Thoracic aorta (tissue), 2 donors: ENCODE measurements at places on chromosomes 11 and 22.

- peaks cover 15% of the 10 kb centered on the region for H3K4me1 ChIP-seq
- H3K4me3 ChIP-seq: no peak overlapping the region
- H3K36me3 ChIP-seq: no peaks in the 10 kb centered on the region
- H3K27ac ChIP-seq: no peak overlapping the region
- DNase-seq: no peak
- peaks cover 11% of the 10 kb centered on the region for H3K27me3 ChIP-seq
Observed at GRCh38 chr11:61004761-61005181, 33.3 kb downstream of the CD6 start.

GRCh38 chr11:12050470-12051286, 42.3 kb upstream of the DKK3 start:
- no peaks in the 10 kb centered on the region for H3K36me3 ChIP-seq
- H3K27me3 ChIP-seq: no peaks in the 10 kb centered on the region
- no peak for DNase-seq
- H3K4me1 ChIP-seq: peaks cover 54% of the 10 kb centered on the region
- peak overlapping the region; percentile 48 for H3K27ac ChIP-seq

DNA sequence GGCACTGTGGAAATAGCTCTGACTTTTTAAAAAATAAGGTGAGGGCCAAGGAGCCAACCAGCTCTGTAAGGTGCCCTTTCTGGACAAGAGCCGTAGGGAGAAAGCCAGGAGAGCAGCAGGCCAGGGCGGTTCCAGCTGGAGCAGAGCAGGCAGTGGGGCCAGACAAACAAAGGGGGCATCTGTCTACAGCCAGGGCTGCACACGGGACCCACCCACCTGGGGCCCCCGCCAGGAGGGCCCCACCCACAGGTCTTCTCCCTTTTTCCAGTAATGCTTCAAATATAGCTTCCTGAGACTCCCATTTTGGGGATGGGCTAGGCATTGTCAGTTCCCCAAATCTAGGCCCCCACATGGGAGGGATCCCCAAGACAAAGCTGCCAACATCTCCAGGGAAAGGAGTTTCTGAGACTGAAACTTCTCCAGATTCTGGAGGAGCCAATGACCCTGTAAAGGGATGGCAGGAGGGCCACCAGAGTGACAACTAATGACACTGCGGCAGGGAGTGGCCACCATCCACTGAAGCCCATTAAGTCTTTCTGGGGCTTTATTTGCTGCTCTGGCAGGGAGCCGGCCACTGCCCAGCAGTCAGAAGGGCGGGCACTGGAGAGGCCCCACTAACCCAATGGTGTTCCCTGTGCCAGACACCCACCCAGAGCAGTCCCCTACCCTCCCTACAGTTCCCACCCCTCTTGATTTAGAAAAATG, 1.9 kb downstream of the ZFTA start:
- no peaks in the 10 kb centered on the region for H3K27me3 ChIP-seq
- no peak for DNase-seq
- peaks cover 40% of the 10 kb centered on the region for H3K4me1 ChIP-seq
- peak overlapping the region; percentile 91 for H3K4me3 ChIP-seq

DNA sequence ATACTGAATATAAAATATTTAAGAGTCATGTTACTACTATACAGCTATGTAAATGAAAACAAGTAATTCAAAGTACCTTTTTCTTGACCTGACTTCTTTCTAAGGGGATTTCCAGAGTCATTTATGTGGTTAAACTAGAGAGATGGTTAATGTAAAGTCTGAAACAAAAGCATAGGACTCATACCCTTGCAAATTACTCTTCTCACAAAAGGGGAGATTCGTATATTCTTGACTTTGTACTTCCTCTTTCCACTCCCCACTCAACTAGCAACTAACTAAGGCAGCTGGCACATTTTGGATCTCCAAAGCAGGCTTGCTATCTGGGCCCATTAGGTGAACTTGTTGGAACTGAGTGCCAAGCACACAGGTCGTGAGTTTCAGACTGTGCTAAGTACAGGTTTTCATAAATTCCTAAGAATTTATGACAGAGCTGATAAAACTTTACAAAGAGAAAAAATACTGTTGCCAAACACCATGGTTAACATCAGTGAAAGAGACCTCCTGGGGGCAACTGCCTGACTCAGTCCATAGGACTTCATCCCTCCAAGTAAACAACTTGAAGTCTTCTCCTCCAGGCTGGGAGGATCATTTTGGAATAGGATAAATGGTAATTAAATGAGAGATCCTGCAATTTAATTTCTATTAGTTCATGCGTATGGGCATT, 77.0 kb upstream of the DDI1 start:
- no peaks in the 10 kb centered on the region for H3K36me3 ChIP-seq
- no peak overlapping the region for H3K4me3 ChIP-seq
- peaks cover 7% of the 10 kb centered on the region for H3K4me1 ChIP-seq
- H3K27me3 ChIP-seq: no peaks in the 10 kb centered on the region
- H3K27ac ChIP-seq: no peak overlapping the region

GRCh38 chr11:125378571-125378970, 117.5 kb downstream of the FEZ1 start:
- no peaks in the 10 kb centered on the region for H3K27me3 ChIP-seq
- H3K27ac ChIP-seq: no peak overlapping the region
- no peak for DNase-seq
- no peaks in the 10 kb centered on the region for H3K36me3 ChIP-seq

DNA sequence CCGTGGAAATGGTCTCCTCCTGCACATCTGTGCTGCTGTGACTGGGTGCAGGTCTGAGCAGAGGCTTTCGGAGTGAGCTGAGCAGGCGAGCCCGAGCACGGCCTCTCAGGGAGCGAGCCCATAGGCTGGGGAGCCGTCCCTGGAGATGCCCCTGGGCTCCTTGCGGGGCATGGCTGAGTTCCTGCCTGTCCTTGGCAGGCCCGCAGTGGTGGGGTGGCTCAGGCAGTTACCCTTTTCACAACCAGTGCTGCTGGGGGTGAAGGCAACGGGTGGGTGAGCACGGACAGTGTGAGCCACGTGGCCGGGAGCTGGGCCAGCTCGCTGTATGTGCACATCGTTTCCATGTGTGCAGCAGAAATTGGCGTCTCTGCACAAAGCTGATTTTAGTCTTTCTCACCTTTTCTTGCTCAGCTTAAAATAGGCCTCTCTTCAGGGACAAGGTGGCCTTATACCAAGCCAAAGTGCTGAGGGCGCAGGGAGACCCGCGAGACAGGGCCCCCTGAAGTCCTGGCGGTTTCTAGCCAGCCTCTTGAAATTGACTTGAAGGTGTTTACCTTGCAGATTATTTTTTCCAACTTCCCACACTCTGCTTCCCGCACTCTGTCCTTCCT, at the start of gene TP53AIP1:
TP53AIP1 (minus strand) TSS at position 55 of the 611 bp plus-strand sequence. CDS start 5,053 bp downstream, outside the sequence.
- H3K4me3 ChIP-seq: no peak within 1 kb of the TSS
- no peak within 1 kb of the TSS for H3K27ac ChIP-seq
- no peak for DNase-seq
- H3K36me3 ChIP-seq: no peaks in the 10 kb centered on the region
- H3K27me3 ChIP-seq: no peaks in the 10 kb centered on the region

- H3K27ac ChIP-seq: no peak overlapping the region
- H3K27me3 ChIP-seq: no peaks in the 10 kb centered on the region
- DNase-seq: no peak
- H3K4me3 ChIP-seq: no peak overlapping the region
Observed at GRCh38 chr11:8839957-8840945, 70.7 kb upstream of the AKIP1 start.

DNA sequence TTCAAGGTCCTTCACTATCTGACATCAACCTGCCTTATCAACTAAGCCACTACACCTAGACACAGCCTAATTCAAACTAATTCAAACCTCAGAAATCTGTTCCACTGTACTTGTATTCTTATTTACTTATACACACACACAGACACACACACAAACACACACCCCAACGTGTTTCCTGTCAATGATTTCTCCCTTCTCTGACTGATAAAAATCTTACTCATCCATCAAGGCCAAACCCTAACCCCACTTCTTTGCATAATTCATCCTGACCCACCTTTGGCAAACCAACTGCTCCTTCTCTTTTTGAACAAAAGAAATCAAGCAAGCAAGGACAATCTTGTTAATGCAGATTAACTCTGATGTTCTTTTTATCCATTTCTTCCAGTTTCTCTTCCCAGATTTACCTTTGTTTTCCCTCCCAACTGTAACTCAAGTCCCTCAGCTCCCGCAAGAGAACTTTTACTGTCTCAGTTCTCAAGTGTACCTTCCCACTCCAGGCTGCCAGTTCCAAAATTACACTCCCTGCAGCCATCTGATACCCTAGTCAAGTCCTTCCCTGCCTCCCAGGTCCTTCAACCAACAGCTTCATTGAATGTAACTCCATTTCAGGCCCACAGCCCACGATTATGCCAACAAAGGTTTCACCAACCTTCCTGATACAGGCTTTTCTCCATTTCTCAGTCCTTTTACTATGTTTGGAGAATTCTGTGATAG, 78.3 kb downstream of the PAK1 start:
- no peak for DNase-seq
- H3K4me3 ChIP-seq: no peak overlapping the region
- H3K27me3 ChIP-seq: no peaks in the 10 kb centered on the region
- no peaks in the 10 kb centered on the region for H3K36me3 ChIP-seq
- H3K27ac ChIP-seq: no peak overlapping the region
- peaks cover 21% of the 10 kb centered on the region for H3K4me1 ChIP-seq

DNA sequence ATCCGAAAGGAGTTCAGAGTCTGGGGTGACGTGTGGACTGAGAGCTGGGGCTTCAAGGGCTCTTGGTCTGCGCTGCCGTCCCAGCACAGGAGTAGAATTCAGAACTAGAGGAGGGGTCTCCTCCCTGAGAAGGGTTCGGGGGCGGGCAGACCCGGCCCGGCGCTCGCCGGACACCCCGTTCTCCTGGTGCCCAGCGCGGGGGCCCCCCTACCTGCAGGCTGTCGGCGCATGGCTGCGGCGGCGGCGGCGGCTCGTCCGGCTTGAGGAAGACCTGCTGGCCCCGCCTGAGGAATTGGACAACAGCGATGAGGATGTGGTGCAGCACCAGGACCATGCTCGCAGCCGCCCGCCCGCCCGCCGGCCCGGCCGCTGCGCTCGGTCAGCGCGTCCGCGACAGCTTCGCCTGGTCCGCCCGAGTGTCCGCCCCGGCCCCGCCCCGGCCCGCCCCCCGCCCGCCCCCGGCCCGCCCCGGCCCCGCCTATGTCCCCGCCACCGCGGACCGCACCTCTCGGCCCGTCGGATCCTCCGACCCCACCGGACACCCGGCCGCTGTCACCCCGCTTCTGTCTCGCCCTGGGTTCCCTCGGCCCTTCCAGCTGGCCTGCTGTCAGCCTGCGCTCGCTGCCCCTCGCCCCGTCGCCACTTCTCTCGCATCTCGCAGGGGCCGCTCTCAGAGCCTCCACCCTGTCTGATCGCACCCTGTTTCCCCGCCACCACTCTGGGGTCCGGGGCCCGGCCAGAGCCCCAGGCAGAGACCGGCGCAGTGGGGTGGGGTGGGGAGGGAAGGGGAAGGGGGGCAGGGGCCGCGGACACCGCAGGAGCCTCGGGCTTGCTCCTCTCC, 32.0 kb downstream of the PDE2A start:
- H3K4me3 ChIP-seq: peak overlapping the region; percentile 78
- peak overlapping the region; percentile 15 for H3K27ac ChIP-seq
- DNase-seq: no peak
- peaks cover 6% of the 10 kb centered on the region for H3K27me3 ChIP-seq
- H3K36me3 ChIP-seq: no peaks in the 10 kb centered on the region

DNA sequence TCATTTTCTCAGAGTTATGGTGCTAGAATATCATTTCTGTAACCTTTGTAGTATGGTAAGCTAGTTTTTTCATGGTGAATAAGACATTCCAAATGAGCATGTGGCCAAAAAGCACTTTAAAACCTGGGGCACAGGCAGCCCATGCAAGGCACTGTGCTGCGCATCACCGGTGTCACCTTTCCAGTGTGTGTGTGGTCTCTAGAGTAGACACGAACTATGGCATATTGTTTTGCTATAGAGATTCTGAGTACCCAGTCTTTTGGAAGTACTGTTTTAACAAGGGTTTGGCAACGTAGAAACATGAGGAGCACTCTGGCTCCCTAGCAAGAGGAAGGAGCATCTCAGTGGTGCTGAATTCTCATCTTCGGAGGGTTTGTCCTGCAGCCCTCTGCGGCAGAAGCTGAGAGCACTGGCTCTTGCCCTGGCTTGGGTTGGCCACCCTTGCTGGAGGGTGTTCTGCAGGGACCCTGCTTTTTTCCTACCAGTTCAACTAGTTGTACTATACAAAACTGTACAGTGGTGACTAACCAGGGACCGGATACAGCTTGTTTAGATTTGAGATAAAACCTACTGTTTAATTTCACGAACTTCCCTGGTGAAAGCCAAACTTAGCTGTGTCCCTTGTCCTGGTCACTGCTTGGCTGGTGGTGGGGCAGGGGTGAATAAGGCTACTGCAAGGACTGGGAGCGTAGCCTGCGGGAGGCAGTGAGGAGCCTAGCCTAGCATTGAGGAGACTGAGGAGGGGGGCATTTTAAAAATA, 135.7 kb downstream of the ATXN10 start:
- H3K36me3 ChIP-seq: peaks cover 10% of the 10 kb centered on the region
- no peaks in the 10 kb centered on the region for H3K4me1 ChIP-seq
- DNase-seq: no peak
- no peak overlapping the region for H3K27ac ChIP-seq
- H3K4me3 ChIP-seq: no peak overlapping the region

GRCh38 chr11:3010521-3011275, 18.6 kb upstream of the NAP1L4 start:
- H3K4me3 ChIP-seq: no peak overlapping the region
- no peak overlapping the region for H3K27ac ChIP-seq
- peaks cover 72% of the 10 kb centered on the region for H3K36me3 ChIP-seq
- no peak for DNase-seq
- H3K4me1 ChIP-seq: no peaks in the 10 kb centered on the region

DNA sequence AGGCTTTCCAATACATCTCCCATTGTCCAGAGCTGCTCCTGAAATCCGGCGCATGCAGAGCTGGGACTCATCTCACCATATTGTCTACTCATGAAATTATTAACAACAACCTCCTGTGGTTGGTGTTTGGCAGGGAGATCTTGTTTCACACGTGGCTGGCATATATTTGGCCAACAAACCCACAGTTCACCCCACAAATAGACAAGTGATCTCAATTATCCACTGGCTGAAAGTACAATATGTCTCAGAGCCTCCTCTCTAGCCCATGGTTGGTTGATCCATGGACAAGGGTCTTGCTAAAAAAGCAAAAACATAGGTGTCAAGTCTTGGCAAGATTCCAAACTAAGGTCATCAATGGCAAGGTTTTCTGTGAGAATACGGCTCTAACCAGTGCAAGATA, 386.9 kb downstream of the ETS1 start:
- no peaks in the 10 kb centered on the region for H3K27me3 ChIP-seq
- no peak overlapping the region for H3K4me3 ChIP-seq
- H3K27ac ChIP-seq: no peak overlapping the region
- no peaks in the 10 kb centered on the region for H3K4me1 ChIP-seq
- no peak for DNase-seq

GRCh38 chr11:10762913-10763421, 11.9 kb downstream of the CTR9 start:
- no peak overlapping the region for H3K4me3 ChIP-seq
- H3K4me1 ChIP-seq: no peaks in the 10 kb centered on the region
- no peaks in the 10 kb centered on the region for H3K27me3 ChIP-seq
- H3K27ac ChIP-seq: no peak overlapping the region
- DNase-seq: no peak

DNA sequence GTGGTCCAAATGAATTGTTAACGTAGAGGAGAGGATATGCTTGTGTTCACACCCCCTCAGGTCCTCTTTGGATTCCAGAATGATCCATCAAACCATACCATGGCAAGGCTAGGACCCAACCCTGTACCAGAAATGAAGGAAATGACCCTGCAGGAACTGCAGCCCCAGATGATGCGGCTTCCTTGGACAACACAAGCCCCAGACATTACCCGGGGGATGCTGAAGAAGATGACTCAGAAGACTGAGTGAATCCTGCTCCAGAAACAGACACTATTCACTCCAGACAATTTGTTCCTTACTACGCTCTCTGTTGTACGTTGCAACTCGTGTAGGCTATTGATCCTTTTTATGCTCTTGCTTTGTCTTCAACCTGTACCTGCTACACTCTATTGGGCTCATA, 15.2 kb upstream of the MTMR2 start:
- H3K4me1 ChIP-seq: no peaks in the 10 kb centered on the region
- no peak overlapping the region for H3K27ac ChIP-seq
- no peaks in the 10 kb centered on the region for H3K36me3 ChIP-seq
- no peak for DNase-seq
- H3K4me3 ChIP-seq: no peak overlapping the region
